ENCODE measurements at places on chromosomes 4 and X.

GRCh38 chr4:40800064-40800463, 50.3 kb downstream of the NSUN7 start:
- no peak for DNase-seq

DNA sequence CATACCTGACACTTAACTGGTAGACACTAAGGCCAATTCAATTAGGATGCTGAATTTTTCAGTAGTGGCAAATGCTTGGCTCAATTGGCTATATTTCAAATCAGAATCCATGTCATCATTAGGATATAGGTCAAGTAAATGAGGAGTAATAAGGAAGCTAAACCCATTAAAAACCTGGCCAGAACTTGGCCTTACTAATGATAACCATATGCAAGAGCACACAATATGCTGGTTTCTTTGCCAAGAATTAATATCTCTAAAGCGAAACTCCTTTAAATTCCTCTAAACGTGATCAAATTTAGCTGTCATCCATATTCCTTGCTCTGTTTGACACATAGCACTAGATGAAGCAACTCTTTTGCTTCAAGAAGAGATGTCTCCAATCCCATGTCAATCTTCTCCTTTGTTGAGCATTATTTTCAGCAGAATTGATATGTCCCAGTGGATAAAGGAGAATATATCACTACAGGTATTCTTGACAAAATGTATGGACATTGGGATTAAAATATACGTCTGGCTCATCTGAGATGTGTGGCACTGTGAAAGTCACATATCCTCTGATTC, 206.1 kb upstream of the ANKRD50 start:
- DNase-seq, result peak; percentile 37

- DNase-seq, result no peak
Observed at GRCh38 chrX:68841251-68842049, 12.6 kb downstream of the EFNB1 start.

DNA sequence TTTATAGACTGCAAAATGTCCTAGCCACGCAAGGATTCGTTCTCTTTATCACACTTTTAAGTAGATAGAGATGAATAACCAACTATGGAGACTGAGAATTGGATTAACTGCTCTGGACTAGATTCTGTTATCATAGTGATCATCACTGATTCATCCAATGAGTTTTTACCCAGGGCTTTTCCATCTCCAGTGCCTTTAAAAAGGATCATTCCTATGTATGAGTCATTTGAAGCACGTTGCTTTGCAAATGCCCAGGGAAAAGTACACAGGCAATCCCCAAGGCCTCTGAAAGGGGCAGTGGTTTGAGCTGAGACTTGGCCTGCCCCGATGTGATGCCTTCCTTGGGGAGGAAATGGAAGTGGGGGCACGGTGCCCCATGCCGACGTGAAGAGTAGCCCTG, 122.7 kb upstream of the PSAPL1 start:
- peak; percentile 86 for DNase-seq

DNA sequence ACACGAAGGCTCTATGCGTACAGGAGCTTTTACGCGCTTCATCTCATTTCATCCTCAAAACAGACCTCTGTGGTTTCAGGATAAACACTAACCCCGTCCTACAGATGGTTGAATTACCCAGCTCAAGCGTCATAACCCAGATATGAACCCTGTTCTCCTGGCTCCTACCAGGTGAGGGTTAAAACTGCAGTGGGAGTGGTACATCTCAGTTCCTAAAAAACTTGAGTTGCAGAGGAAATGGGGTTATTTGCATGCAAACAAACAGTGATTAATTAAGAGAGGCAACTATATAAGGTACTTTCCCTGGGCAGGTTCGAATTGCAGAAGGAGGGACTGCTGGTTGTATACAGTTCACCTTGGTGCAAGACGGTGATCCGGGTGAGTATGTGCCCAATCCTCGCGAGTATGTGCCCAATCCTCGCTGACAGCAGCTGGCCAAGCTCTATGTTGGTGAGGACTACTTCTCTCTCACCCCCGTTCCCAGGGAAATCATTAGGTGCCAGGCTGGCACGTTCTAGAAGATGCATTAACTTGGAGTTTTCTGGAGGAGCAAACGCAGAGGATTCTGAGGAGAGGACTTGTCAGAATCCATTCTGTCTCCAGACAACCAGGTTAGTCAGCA, 72.6 kb downstream of the FHDC1 start:
- no peak for DNase-seq
